ENCODE measurements at places on chromosomes 3 and 15. TPM values are rescaled to one million over a fixed set of nuclear protein-coding genes. Genes with fewer than 3 reads are reported as not detected.

- DNase-seq: no peak
Observed at GRCh38 chr3:3499012-3499562, 300.1 kb upstream of the LRRN1 start.

GRCh38 chr3:33775363-33775762 lies 23.1 kb upstream of the PDCD6IP start:
- DNase-seq: no peak

DNA sequence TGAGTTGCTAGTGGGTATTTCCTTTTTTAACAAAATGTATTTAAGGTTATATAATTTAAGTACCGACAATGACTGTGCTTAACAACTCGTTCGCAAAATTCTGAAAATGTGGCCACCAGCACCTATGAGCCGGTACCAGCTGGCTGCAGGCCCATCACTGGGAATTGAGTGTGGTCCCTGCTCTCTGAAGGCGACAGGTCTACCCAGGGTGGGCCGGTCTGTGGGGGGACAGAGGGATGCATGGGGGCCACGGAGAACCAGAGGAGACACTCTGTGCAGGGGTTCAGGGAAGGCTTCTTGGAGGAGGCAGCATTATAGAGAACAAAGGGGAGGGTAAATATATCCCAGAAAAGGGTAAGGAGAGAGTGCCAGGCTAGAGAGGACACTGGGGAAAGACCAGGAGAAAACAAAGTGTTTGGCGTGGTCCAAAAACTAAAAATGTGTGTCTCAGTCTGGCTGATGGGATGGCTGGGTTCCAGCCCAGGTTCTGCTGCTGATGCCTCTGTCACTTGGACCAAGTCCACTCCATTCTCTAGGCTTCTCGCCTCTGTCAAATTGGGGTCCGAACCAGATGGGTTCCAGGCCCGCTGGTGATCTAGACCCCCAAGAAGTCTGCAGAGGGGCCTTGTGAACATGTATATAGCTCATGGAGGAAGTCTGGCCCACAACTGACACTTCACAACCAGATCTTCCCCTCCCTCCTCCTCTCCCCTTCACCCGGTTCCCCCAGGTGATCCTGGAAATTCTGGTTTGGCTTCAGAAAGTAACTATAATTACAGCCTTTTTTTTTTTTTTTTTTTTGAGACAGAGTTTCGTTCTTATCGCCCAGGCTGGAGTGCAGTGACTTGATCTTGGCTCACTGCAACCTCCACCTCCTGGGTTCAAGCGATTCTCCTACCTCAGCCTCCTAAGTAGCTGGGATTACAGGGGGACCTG lies 10.7 kb upstream of the CYP11A1 start:
- DNase-seq: no peak

DNA sequence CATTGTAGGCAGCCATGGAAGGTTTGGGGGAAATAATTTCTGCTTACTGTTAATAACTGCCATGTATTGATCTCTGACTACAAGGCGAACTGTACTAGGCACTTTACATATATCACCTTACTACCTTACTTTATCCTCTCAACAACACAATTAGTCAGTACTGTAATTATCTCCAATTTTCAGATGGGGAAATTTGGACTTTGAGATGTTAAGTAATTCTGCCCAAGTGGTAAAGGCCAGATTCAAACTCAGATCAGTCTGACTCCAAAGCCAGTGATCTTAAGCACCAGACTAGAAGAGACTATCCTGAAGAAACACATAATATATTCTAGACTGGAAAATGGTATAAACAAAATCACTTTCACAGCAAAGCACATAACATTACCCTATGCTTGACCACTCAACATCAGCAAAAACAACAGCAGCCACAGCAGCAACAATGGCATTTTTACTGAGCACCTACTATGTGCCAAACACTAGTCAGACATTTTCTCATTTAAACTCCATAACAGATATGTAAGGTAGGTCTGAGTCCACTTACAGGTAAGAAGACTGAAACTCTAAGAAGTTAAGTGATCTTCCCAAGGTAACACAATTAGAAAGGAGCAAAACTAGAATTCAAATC lies 13.1 kb downstream of the MTHFS start:
- DNase-seq: no peak

DNA sequence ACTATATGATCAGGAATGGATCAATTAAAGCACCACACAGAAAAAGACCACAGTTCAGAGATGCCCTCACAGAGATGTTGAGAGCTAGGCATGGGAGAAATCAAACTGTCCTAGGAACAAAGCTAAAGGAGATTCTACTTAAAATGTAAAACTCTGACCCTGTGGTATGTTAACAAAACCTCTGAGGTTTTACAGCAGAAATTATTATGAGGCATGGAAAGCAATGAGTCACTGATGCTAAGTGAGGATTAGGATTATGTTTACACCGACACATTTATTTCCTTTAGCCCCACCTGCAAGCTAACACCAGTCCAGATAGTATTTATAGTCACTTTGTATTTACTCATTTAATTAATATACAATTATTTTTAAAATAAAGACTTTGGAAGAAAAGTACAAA lies 1242.2 kb downstream of the OTOL1 start:
- no peak for DNase-seq

DNA sequence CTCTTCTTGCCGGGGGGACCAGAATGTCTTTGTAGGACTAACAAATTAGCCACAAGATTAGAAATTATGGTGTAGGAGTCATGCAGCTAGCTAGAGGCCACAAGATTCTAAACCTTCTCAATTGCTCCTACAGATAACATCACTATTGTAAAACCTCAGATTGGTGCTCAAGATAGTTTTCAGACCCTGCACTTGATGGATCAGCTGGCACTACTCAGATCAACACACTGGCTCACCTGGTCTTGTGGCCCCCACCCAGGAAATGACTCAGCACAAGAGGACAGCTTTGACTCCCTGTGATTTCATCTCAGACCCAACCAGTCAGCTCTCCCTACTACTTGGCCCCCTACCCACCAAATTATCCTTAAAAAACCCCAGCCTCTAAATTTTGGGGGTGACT lies 124.1 kb upstream of the RASGRP1 start:
- DNase-seq: no peak

GRCh38 chr3:175479800-175480199 lies 620.7 kb downstream of the NAALADL2 start:
- DNase-seq: no peak

DNA sequence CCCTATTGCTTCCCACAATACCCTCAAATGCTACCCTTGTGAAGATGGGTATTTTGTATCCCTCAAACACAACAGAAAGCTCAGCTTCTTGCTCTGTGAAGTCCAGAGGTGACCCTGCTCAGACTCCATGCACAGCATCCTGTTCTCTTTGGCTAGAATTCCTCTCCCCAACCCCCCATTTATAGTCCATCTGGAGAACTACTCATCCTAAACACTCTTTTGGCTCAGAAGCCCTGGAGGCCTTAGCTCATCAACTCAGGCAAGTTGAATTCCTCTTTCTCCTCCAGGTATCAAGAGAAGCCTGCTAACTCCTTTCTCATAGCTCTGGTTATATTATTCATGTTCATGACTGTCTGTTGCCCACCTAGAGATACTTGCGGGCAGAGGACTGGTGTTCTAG lies 18.3 kb upstream of the GASK1A start:
- DNase-seq: no peak

- no peak for DNase-seq
Observed at GRCh38 chr15:26866298-26867199, at the start of gene GABRA5. Gene GABRA5 (plus strand): TSS chr15:26867062. CDS start chr15:26869249, 2,187 bp downstream.

GRCh38 chr3:100586832-100587231 lies 22.6 kb upstream of the ADGRG7 start:
- no peak for DNase-seq

DNA sequence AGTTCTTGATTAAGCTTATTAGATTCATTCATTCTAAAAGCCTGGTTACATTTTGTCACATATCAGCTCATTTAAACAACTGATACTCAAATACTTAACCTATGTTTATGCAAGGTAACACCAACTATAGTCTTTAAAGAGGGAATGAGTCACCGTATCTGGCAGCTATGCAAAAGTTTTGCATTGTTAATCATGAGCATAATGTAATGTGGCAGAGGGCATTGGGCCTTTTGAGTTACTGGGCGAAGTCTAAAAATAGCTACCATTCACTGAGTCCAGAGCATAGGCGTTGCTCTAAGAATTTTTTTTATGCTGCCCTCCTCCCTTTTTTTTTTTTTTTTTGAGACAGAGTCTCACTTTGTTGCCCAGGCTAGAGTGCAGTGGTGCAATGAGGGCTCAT lies 277.7 kb upstream of the ZNF717 start:
- peak; percentile 53 for DNase-seq

DNA sequence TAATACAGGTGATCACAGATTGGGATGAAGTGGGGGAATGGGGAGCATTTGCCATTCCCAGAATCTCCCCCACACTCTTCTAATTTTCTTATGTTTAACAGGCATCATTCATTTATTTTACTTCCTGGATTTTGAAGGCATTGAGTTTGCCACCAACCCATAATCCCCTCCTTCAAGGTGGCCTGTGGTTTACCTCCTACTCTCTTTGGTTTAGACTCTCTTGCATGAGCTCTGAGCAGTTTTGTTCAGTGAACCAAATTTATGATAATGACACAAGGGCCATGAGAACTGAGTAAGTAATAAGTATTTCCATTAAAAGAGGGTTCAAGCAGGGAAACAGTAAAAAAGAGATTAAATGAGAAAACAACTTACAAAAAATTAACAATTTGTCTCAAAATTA lies 703.1 kb upstream of the CFAP20DC start:
- no peak for DNase-seq

GRCh38 chr15:38879909-38880471 lies 315.4 kb upstream of the RASGRP1 start:
- DNase-seq: no peak

DNA sequence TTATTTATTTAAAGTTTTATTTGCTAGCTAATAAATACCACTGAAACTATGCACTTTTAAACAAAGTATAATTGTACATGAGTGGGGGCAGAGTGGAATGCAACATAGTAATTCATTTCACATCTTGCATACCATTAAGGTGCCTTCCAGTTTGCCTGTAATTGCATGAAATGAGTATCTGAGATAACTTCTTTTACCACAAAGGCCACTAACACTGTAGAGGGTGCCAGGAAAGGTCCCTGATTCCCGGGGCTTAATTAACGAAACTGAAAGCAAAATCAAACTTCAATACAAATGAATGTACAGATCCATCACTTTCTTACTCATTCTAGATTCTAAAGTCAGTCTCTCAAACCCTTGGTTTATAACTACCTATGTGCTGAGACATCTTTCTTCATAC lies 2.1 kb downstream of the CD47 start:
- peak; percentile 64 for DNase-seq

DNA sequence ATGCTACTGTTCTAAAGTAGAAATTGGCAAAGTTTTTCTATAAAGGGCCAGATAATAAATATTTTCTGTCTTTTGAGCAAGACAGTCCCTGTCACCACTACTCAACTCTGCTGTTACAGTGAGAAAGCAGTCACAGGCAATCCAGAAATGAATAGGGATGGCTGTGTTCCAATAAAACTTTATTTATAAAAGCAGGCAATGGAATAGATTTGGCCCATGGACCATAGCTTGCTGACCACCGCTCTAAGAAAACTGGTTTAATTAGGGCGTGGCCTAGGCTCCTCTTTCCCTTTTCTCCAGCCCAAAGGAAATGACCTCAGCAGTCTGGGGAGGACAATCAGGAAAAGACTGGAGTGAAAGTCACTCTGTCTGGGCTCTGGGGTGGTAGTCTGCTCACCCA lies 183.8 kb downstream of the MEGF11 start:
- DNase-seq: no peak

DNA sequence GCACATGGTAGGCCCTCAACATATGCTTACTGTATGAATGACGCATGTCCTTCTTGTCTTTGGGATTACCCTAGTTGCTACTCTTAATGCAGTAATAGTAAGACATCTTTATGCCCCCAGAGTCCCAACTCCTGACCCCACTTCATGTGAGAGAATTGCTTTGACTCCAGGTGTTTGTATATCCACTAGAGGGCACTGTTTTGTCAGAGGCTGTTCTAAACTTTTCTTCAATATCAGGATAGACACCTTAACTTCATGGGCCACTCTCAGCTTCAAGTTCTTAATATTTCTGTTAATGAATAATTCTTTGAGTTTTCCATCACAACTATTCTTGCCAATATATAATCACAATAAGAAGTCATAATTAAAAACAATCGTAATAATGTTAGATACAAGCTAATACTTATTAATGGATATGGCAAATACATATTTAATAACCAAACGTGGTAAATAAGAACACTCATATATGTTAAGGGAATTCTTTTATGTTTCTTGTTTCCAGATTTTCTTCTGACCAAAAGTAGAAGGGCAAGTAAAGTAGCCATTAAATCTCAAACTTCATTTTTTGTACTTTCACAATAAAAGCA lies 337.2 kb upstream of the DNAJC19 start:
- DNase-seq: no peak

DNA sequence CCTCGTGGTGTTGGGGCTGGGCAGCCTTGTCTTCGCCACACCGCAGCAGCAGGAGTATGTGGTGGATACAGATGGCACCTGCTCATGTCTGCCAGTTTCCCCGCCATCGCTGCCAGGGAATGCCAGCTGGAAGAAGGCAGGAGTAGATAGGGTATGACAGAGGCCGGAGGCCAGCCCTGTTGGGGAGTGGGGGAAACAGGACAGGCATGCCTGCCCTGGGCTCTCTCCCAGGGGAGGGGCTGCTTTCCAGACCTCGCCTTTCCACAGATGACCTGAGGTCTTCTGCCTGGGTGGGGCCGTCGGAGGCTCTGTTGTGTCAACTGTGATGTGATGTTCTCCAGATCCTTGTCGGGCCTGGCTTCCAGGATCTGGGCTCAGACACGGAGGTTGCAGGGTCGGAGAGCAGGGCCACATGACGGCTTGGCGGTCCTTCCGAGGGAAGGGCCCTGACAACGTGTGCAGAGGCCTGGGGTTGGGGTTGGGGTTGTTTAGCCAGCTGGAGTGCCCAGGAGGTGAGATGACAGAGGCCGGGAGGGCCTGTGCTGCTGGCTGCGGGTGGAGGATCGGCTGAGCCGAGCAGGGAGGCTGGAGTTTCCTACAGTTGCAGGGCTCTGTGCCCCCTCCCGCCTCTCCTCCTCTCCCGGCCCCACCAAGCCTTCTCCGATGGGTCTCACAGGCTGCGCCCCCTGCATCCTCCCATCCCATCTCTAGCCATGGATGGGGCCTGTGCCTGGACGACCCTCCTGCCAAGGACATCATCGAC lies 102.0 kb downstream of the TBC1D2B start:
- DNase-seq: no peak

DNA sequence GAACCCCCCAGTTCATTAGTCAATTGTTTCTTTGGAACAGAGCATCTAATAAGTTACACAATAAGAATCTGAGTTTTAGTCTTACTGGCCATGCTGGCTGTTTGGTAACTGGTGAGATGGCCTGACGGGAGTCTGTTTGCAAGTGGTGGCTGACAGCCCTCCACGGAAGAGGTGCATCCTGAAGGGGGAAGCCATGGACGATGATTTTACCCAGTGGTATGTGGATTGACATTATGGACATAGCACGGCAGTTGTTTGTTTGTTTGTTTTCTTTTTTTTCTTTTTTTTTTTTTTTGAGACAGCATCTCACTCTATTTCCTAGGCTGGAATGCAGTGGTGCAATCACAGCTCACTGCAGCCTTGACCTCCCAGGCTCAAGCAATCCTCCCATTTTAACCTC lies 156.0 kb downstream of the RPLP1 start:
- no peak for DNase-seq

ISG20 gene
- 137 TPM for polyA plus RNA-seq

PAK6 gene
- 1.8 TPM for polyA plus RNA-seq

NR2E3 gene
- polyA plus RNA-seq: 0.70 TPM

BOC gene
- polyA plus RNA-seq: 17.5 TPM

GNAT1 gene
- not detected for polyA plus RNA-seq

GABRR3 gene
- not detected for polyA plus RNA-seq

RNF13 gene
- polyA plus RNA-seq: 35.1 TPM

TMED3 gene
- polyA plus RNA-seq: 87.1 TPM

AHSG gene
- polyA plus RNA-seq: not detected
